ENCODE measurements at places on chromosomes 7 and 10. TPM values are rescaled to one million over a fixed set of nuclear protein-coding genes. Genes with fewer than 3 reads are reported as not detected.

GRCh38 chr10:15374566-15374965, 3.5 kb upstream of the FAM171A1 start:
- no peak for ATAC-seq

MKX gene
- 37.7 TPM for total RNA-seq

DNA sequence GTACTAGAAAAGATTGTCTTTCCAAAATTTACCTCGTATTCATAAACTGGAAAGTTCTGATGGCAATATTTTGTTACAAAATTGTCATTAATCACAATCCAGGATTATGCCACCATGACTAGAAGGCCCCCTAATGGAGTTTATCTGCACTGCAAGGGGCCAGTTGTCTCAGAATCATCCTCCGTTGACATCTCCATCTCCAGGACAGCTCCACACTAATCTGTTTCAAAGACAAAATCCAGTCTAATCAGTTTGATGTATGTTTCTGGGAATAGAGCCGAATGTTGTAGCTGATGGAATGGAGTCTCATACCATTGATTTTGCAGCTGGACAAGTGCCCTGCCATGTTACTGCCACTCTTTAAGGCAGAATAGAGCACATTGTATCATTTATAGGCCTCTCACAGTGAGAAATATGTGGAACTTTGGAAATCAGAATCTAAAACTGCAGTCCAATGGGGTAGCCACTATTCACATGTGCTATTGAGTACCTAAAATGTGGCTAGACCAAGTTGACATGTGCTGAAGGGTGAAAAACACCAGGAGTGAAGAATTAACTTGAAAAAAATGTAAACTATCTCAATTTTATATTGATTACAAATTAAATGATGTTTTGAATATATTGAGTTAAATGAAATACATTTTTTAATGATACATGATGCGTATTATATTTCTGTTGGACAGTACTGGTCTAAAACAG, 38.3 kb upstream of the TOMM7 start:
- ATAC-seq: no peak

DNA sequence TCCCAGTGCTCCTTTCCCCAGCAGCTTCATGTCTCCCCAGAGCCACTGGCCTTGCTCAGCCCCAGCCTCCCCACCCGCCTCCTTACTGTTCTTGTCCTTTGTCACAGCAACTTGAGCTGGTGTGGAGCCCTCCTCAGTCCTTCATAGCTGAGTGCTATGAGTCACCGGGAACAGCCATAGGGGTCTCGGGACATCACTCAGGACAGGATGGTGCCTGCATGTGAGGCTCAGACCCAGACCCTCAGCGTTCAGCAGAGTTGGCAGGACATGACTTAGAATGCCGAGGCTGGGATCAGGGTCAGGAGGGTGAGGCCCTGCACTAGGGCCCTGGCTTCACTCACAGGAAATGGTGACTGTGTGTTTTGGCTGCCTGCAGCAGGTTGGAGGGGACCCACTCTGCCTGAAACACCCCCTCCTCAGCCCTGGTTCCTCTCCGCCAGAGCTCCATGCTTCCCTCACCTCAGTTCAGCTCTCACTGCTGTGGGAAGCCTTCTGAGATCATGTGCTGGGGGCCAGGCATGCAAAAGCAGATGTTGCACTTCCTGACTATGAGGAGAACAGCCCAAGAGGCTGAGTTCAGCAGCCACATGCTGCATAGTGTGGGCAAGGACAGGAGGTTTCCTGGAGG, 40.7 kb upstream of the GJD4 start:
- peak; percentile 38 for ATAC-seq

GRCh38 chr7:155368894-155369600, 71.4 kb downstream of the INSIG1 start:
- ATAC-seq: no peak

GRCh38 chr7:158357106-158357897, 230.3 kb downstream of the PTPRN2 start:
- no peak for ATAC-seq

NPTX2 gene
- total RNA-seq: 27.1 TPM

DNA sequence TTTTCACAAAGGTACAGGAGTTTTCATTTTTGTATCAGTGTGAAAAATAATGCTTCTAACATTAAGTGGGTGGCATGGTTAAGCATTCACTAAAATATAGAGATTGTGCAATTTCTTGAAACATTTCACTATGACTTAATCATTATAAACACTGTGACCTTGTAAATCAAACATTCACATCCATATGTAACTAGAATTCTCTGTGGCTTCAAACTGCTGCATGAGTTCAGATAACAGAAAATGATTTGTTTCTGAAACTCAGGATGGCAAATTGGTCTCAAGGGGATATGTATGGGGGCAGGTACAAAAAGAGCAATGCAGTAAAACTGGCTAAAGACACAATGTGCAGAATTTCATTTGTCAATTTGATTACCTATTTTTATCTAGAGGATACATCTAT, 3.8 kb downstream of the FAM133B start:
- no peak for ATAC-seq

DNA sequence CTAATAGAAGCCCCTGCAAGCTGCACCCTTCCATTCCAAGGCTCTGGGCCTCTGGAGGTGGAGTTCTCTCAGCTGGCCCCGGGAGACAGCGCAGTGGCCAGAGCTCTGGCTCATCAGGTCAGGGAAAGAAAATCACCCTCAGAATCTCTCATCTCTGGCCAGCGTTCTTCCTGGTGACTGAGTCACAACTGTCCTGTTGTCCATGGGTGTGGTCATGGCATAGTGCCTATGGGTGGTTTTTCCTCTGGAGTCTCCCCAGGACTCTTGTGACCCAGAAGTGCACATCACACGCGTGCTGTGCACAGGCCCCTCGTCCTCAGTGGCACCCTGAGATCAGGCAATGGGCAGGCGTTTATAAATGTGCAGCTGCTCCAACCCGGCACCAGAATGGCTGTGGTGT, 27.4 kb upstream of the FXYD4 start:
- no peak for ATAC-seq

DNA sequence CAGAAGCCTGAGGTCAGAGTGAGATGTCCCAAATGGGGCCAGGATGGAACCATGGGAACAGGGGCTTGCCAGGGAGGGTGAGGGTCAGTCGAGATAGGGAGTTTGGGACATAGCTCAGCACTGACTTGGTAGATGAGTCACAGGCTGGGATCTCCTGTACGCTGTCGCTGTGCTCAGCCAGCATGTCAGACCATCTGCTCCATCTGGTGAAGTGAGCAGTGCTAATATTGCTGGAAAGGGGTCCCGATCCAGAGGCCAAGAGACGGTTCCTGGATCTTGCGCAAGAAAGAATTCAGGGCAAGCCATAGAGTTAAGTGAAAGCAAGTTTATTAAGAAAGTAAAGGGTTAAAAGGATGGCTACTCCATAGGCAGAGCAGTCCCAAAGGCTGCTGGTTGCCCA, 505.6 kb downstream of the GALNT17 start:
- no peak for ATAC-seq

DNA sequence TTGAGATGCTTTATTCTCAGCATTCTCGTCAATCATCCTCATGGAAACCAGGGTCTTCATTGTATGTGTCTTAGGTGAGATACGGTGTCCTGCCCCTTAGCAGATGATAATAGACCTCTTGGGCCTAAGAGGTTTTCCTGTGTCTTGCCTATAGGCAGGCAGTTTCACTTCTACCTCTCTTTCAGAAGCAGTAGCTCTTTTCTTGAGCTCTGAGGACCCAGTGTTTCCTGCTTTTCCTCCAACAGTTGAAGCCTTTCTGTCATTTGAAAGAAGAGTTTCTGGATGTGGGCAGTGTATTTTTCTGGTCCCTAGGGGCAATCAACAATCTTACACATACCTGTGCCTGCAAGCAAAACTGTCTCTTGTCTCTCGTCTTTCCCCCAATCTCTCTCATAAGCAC, 1550.3 kb upstream of the LRRTM3 start:
- ATAC-seq: no peak

GRCh38 chr10:77711683-77712049, 74.1 kb upstream of the KCNMA1 start:
- ATAC-seq: no peak

GRCh38 chr7:134365341-134366054, 48.8 kb upstream of the SLC35B4 start:
- no peak for ATAC-seq

DNA sequence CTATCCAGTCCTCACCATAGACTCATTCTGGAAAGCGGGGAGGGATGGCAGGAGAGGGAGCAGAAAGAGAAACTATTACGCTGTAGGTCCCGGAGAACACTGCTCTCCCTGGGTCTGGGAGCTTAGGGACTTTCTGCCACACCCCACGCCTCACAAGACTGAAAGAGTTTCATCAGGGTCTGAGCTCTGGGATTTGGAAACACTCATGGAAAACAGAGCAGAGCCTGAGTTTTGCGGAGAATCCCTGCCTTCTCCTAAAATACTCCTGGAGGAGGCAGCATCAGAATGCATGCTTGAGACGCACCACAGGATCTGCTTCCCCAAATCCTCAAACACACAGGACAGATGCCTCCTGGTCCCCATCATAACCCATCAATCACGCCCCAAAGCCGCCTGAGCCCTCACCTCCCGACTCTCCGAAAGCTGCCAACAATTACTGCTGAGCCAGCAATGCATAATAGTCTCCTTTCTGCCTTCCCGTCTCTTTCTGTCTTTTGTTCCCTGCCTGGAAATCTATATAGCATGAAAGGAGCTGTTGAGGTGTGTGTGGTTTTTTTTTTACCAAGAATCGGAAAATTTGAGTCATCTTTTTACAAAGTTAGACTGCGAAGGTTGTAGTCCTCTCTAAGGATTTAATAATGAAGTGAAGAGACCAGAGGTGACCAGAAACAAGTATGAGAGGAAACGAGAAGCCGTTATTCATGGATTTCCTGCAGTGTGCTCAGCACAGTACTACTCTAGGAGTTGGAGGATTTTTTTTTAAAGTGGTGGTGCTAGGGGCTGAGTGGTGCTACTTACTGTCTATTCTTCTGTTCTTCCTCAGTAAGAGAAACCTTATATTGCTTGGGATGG, 37.7 kb downstream of the ASB13 start:
- ATAC-seq: peak; percentile 48

CYP3A7 gene
- not detected for total RNA-seq

GRCh38 chr7:98745722-98746318, 124.0 kb downstream of the TMEM130 start:
- ATAC-seq: no peak

DNA sequence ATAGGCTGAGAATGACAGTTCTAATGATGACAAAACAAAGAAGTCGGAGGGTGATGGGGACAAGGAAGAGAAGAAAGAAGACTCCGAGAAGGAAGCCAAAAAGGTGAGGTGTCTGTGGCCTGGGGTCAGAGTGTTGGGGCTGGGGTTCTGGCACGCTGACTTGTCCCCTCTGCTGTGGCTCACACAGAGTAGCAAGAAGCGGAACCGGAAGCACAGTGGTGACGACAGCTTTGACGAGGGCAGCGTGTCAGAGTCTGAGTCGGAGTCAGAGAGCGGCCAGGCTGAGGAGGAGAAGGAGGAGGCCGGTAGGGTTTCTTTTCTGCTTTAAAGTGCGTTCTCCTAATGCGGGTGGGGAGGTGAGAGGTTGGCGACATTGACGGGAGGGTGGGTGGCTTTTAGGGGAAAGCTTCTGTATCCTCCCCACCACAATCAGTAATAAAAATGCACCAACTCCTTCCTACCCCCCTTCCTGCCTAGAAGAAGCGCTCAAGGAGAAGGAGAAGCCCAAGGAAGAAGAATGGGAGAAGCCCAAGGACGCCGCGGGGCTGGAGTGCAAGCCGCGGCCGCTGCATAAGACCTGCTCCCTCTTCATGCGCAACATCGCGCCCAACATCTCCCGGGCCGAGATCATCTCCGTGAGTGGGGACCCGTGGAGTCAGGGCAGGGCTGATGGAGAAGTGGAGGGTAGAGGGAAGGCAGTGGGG, 4.6 kb downstream of the UFSP1 start:
- ATAC-seq: no peak

- no peak for ATAC-seq
These were observed 584.9 kb downstream of the TNS3 start for GRCh38 chr7:46996972-46997371.

PTF1A gene
- not detected for total RNA-seq

ACTR1A gene
- 157 TPM for total RNA-seq

GRCh38 chr7:12409097-12409711, 5.5 kb upstream of the VWDE start:
- ATAC-seq: no peak

NAT16 gene
- not detected for total RNA-seq

GIMAP7 gene
- 19.4 TPM for total RNA-seq

- ATAC-seq: peak; percentile 39
These were observed 89.3 kb downstream of the BEND7 start for GRCh38 chr10:13439313-13440184.

DNA sequence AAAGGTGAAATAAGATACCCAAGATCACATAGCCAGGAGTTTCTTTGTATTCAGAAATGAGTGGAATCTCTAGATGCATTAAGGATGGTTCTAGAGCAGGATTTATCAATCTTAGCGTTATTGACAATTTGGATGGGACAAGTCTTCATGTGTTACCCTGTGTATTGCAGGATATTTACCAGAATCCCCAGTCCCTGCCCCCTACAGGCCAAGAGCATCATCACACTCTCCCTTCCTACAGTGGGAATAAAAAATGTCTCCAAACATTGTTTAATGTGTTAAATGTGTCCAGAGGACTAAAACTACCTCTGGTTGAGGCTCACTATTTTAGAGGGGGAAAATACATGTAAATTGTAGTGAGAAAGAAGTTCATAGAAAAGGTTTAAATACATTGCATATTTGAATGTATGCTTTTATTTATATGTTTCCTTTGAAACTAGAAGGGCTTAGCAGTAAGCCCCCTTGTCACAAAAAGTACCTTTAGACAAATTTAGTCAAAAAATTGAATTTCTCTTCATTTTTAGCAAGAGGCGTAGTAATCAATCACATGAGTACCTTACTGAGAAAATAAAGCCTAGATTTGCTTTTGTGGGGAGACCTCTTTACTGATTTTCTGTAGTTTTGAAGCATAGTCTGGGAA, 141.2 kb downstream of the MLLT10 start:
- ATAC-seq: no peak

GRCh38 chr10:127552446-127552845, 3.3 kb downstream of the NPS start:
- ATAC-seq: no peak

DNA sequence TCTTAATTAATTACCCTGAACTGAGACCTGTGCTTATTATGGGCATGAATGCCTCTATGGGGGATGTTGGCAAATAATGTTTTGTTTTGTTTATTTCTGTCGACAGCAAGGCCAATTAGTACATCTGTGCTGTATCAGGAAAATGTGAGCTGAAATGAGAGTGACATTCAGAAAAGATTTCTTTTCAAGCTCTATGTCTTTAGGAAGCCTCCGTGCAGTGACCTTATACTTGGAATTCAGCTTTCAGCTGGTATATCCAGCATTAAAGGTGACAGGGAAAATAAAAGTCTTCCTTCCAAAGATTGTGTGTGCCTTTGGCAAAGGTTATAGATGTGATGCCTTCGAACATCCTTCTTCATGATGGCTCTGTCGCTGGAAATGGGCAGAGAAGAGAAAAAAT, 1061.1 kb downstream of the SORCS3 start:
- no peak for ATAC-seq

- ATAC-seq: no peak
These were observed 3.1 kb upstream of the HOXA9 start for GRCh38 chr7:27168265-27168947.

MDH2 gene
- 62.7 TPM for total RNA-seq

DNA sequence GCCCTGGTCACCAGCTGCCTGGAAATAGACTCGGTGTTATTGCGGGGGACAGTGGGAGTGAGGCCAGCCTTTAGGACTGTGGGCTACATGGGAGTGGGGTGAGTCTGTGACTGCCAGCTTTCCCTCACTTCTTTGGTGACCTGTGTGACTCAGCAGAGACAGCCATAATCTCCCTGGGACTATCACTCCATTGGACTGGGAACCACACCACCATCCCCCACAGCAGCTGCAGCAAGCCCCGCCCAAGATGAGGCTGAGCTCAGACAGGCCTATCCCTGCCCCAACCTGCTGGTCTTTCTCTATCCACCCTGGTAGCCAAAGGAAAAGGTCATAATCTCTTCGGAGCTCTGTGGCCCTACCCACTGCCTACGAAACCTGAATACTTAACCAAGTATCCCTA, 263.2 kb downstream of the FZD1 start:
- no peak for ATAC-seq

Data from gastroesophageal sphincter (tissue), 4 donors.